ELF-1 (cell line): ENCODE measurements at places on chromosomes 7 and 10.

DNA sequence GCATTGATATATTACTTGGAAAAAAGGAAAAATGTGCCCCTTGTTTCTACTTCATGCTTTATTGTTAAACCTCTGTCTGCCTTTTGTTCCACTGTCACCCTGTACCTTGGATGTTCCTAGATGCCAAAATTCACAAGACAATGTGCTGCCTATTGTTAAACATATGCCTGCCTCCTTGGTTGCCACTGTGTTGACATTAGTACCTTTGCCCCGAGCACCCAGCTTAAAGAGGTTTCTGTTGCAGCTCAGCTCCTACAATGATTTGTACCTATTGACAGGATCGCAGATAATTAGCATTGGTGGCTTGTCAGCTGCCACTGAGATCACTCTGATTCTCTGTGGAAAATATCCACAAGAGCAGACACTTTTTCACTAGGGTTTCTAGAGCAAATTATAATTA lies 188.0 kb downstream of the KCND2 start:
- peak; percentile 28 for DNase-seq

GRCh38 chr7:29192811-29193210 lies 1.8 kb upstream of the CHN2 start:
- DNase-seq, result no peak

DNA sequence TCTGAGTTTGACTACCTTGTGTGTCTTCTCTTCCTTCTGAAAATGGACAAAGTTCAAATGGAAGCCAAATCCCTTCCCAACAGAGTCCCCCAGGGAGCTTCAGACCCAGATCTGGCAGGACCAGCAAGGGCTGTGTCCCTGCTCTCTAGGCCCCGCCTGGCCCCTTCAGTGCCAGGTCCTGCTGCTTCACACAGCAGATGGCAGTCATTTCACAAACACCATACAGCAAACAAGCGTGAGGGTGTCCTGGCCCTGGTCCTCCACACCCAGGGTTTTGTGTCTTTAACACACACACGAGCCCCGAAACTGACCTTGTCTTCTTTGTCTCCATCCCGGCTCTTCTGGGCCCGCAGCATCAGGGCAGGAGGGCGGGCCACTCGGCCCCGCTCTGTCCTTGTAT lies 145.0 kb downstream of the TCERG1L start:
- no peak for DNase-seq

- peak; percentile 56 for DNase-seq
Observed at GRCh38 chr10:99859585-99859984, 77.1 kb downstream of the ABCC2 start.

GRCh38 chr7:114940220-114940619 lies 18.3 kb downstream of the MDFIC start:
- no peak for DNase-seq

- DNase-seq, result no peak
Observed at GRCh38 chr7:22992874-22993840, 20.8 kb downstream of the HYCC1 start.
